NCI-H510A treated with DMSO at 0.1 percent for 48 hours (cell line): ENCODE measurements at places on chromosomes 12 and 14.
A peak's percentile ranks its signal among the peaks of the same experiment; 100 is the strongest.

DNA sequence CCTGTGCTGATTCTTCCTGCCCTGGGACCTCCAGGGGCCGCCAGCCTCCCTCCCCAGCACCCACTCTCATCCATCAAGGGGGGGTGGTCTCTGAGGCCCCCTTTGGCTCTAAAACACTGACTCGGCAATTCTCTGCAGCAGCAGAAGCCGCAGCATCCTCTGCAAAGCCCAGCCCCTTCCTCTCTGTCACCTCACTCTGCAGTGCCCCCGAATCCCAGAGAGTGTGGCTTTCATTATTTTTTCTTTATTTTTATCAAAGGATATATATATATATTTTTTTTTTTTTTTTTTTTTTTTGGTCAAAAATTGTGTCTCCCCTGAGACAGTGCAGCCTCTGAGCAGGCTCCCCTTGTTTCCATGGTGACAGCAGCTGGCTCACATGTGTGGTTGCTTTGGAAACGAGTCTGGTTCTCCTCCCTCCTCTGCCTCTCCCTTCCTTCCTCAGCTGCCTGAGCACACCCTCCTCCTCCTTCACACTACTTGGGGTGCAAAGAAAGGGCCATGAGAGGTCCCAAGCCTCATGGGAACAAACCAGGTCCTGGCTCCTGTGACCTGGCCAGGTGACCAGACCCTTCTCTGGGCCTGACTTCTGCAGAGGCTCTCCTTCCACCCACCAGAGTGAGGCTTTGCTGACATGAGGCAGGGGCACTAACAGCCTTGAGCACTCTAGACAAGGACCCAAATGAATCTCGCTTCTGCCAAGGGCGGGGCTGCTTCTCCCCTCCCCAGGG, 100.5 kb downstream of the LRRC74A start:
- DNase-seq = no peak

GRCh38 chr14:103198131-103199105, 75.2 kb downstream of the TNFAIP2 start:
- no peak for DNase-seq

GRCh38 chr14:59328454-59328853, 136.7 kb downstream of the GPR135 start:
- DNase-seq = no peak

GRCh38 chr14:28983279-28983678, 216.7 kb downstream of the FOXG1 start:
- no peak for DNase-seq

GRCh38 chr14:67900231-67900630, 80.7 kb downstream of the RAD51B start:
- DNase-seq = no peak

DNA sequence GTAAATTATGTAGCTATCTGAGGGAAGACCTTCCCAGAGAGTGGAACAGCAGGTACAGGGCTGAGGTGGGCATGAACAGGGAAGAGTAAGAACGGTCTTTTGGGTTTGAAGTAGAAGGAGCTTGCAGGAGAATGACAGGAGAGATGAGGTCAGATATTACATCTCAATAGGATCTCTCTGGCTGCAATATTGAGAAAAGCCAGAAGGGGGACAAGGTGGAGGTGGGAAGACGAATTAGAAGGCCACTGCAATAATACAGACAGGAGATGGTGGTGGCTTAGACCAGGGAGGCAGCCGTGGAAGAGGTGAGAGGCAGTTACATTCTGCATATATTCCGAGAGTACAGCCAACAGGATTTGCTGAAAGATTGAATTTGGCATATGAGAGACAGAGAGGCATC, 310.2 kb downstream of the APAF1 start:
- peak; percentile 27 for DNase-seq

- no peak for DNase-seq
Measured at GRCh38 chr14:92938235-92938875, 15.4 kb downstream of the CHGA start.

DNA sequence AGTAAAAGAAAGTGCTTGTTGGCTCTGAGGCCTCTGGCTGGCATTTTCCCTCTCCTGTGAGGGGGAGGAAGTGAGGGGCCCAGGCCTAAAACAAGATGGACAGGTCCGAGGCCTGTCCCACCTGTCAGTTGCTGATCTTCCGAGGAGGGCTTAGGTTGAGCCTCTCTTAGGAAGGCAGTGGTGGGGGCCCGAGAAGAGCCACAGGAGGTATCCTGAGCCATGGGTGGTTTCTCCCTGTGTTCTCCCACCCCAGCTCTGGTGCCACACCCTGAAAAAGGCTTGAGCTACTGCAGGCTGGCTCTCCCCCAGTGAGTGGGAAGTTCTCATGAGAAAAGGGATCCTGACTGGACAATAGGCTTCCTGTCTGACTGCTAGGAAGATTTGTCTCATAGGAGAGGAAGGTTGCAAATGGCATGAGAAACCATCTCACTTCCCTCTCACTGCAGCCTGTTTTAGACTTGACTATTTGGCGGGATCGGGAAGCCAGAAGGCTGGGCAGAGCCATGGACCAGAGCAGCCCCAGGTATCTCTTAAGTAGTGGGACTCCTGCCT, 72.1 kb upstream of the SRSF5 start:
- no peak for DNase-seq

DNA sequence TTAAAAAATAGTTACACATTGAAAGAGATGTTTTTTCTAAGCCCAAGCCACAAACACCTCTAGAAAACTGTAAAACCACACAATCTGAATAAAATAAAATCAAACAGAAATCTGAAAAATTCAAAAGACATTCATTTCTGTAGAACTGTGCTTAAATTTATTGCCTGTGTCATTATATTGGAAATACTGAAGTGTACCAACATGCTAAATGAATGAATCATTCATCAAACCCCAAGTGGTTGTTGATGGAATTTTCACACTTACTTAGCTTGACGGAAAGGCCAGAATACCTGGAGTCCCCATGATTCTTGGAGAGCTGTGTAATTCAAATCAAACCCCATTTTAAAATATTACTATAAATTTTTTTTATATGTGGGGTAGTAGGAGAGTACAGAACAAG, 2.7 kb downstream of the KITLG start:
- DNase-seq = peak; percentile 21

DNA sequence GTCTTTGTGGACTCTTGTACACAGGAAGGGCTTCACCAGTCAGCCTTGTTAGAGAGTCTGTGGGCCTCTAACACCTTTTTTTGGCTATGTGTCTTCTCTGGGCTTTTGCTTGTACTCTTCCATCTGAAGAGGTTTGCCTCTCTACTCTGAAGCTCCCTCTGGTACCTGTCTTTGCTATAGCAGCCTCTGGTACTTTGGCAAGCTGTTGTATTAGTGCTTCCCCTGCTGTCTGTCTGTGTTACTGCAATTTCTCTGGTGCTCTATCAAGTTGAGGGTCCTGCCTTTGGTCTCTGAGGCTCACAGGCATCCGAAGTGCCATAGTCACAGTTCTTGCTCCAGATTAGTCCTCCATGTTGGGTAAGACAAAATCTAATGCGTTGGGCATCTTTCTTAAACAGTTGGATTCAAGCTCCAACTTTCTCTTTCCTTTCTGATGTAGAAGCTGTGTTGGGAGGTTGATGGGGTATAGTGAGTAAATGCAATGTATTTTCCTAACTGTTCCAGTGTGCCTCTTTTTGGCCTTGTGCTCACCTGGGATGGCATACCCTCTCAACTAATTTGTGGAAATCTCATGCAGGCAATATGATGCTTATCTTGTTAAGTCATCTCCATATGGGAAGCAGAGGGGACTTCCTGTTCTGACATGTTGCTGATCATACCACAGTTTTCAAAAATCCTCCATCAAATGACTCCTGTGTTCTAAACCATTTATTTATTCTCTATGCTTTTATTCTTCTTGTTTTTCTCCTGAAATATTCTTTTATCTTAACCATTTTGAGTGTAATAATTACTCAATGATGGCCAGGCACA, 88.8 kb downstream of the ATF7IP start:
- peak; percentile 35 for DNase-seq

DNA sequence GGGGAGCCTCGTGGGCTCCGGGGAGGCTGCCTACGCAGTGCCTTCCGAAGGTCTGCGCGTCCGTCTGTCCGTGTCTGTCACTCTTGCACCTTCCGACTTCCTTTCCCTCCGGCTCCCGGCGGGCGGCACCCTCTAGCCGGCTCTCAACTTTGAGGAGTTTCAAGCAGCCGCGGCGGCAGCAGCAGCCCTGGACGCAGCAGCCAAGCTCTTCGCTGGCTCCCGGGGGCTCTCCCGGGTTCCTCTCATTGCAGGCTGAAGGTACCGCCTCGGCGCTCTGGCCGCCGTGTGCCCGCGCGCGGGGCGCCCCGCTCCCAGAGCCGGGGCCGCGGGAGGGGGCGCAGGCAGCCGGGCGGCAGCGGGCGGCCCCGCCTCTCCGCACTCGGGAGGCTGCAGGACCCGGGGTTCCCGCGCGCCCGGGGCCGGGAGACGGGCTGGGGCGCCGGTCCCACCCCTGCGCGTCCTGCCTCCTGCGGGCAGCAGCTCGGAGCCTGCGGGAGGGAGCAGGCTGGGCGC, at the start of the genes AMIGO2 and PCED1B:
Gene AMIGO2 (minus strand): TSS at position 492 of the 513 bp plus-strand sequence. CDS start 957 bp downstream, outside the sequence.
Gene PCED1B (plus strand): TSS at position 154 of the 513 bp plus-strand sequence. CDS start 155,443 bp downstream, outside the sequence.
- DNase-seq = peak; percentile 61

GRCh38 chr14:82354126-82354525, 820.5 kb upstream of the SEL1L start:
- no peak for DNase-seq

- no peak for DNase-seq
Measured at GRCh38 chr14:23641915-23642588, 5.9 kb downstream of the DHRS2 start.

DNA sequence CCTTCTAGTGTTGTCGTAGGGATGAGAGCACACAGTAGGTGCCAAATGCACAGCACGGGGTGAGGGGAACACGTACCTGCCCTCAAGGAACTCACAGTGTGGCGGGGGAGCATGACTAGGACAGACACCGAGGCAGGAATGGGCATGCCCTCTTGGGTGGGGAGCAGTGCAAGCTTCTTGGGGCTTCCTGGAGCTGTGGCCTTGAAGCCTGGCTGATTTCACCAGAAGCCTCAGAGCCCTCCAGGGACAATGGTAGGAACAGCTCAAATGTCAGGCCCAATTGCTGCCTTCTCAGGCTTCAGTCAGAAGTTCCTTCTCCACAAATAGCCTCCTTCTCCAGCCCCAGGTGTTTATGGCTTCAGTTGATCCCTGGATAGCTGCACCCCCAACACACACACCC, 43.4 kb downstream of the TEAD4 start:
- DNase-seq = no peak

DNA sequence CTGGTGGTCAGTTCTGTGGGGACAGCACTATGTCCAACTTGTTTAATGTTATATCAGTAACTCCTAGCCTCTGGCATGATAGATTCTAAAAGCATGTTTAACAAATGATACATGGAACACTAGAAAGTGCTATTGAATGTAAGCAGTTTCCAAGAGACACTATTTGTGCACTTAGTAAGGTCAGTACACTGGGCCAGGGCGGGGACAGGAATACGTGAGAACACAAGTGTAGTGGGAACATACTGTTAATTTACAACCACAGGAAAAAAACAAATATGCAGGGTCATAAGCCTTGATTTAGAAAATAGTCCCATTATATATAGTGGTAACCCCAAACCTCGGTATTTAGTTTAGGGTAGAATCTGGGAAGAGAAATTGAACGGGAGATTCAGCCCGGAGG, 88.9 kb upstream of the SLC38A2 start:
- no peak for DNase-seq

- no peak for DNase-seq
Measured at GRCh38 chr12:28527631-28528249, 337.5 kb downstream of the CCDC91 start.

DNA sequence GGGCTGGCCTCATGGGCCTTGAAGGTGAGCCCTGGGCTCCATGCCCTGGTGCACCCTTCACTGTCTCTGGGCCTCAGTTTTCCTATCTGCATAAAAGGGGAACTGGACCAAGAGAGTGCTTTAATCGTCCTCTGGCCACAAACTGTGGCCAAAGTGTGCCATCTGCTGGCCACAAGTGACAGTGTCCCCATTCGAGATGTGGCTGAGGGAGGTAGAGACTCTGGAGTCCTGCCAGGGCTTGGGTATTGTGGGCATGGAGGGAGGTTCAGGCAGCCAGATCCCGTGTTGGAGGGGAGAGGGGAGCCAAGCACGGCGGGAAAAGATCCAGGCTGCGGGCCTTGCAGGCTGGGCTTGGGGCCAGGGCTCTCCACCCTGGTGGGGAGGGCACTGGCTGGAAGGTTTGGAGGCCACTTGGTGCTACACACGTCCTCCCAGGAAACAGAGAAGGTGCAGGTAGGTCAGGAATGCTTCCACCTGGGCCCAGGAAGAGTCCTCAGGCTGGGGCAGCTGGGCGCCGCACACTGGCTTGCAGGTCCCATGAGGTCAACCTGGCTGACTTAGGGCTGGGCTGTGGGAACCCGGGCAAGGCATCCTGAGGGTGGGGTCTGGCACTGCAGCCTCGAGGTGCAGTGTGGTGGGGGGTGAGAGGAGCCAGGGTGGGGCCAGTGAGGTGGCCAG, 7.3 kb upstream of the KIF26A start:
- peak; percentile 36 for DNase-seq

DNA sequence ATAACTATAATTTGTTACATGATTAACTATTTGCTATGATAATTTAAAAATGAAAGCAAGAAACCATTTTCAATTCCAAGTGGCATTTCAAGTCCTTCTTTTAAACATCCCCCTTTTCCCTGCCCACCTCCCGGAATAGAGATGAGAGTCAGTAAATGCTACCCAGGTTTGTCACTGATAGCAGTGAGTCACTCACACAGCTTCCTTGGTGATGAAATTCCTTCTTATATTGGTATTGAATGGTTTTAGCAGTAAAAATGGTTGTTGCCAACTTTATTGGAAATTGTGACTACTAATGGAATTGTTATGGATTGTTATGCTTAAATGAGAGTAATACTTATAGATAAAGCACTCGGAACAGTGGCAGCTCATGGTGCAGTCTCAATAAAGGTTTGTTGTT, 90.5 kb downstream of the PPM1A start:
- no peak for DNase-seq

DNA sequence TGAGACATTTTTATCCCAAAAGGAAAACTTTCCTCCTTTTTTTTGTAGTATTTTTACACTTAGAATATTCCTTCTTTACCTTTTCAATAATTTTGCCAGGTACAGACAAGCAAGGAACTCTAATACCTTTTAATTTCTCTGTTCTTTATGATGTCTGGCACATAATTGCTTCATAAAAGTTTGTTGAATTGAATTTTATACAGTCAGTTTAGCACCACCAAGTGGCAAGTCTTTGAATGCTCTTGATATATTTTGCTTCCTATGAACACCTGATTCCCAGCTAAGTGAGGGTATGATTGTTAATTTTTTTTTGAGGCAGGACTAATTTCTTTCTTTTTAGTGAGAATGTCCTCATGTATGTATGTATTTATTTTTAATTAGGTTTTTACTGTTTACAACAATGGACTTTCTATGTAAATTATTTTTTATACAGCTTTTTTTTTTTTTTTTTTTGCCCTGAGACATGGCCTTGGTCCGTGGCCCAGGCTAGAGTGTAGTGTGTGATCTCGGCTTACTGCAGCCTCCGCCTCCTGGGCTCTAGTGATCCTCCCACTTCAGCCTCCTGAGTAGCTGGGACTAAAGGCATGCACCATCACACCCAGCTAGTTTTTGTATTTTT, 6.9 kb downstream of the TBC1D15 start:
- DNase-seq = peak; percentile 24

DNA sequence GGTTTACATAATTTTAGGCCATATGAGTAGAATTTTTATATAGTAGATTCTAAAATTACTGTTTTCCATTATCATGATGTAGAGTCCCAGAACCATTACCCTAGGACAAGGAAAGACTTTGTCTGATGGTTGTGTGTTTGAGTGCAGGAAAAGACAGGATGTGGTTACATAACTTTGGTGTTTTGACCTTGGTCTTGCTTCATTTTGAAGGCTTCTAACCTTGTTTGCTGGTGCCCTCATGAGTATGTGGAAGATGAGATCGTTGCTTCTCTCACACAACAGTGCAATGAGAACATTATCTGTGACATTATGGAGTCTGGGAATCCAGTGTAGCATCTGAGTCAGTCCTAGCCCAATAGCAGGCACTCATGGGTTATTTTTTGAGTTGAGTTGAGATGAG, 106.2 kb downstream of the IGF1 start:
- no peak for DNase-seq
